Placental pericyte (primary cell): ENCODE measurements at places on chromosomes 4 and X. TPM values are rescaled to one million over a fixed set of nuclear protein-coding genes. Genes with fewer than 3 reads are reported as not detected.

F8A2 gene
- total RNA-seq = not detected in 2 replicates

ARHGEF6 gene
- 2.0 and 12.0 TPM in 2 replicates for total RNA-seq

NUDT6 gene
- total RNA-seq = 2.2 and 7.6 TPM in 2 replicates

HMGN5 gene
- 1.1 TPM in 2 replicates for total RNA-seq

DIPK2B gene
- total RNA-seq = 0.14 TPM in 1 of 2 replicates, not detected in the other

MGAT4D gene
- not detected in 2 replicates for total RNA-seq

XG gene
- total RNA-seq = 0.57 and 0.88 TPM in 2 replicates

MSN gene
- 378 and 776 TPM in 2 replicates for total RNA-seq

FGA gene
- not detected in 2 replicates for total RNA-seq

RASSF6 gene
- 0.14 TPM in 1 of 2 replicates, not detected in the other for total RNA-seq
